ENCODE measurements at places on chromosomes 2 and 18.

- DNase-seq: no peak
These were observed 252.6 kb downstream of the RND3 start for GRCh38 chr2:150234787-150235446.

GRCh38 chr2:599601-600000 lies 77.6 kb downstream of the TMEM18 start:
- DNase-seq: no peak

DNA sequence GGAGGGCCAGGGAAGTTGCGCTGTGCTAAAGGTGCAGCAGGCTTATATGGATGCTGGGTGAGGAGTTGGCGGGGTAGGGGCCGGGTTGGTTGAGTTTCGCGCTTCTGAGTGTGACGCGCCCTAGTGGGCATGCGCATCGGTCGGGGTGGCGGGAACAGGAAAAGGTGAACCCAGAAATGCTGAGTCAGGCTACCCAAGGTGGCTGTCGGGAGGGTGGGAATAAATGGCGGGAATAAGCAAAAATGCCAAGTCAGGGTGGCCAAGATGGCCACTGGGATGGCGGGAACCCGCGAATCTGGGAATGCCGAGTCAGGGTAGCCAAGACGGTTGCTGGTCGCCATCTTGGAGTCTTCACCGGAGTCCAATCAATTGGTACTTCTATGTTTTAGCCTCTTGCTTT lies 580.0 kb downstream of the SUCLG1 start:
- DNase-seq: no peak

DNA sequence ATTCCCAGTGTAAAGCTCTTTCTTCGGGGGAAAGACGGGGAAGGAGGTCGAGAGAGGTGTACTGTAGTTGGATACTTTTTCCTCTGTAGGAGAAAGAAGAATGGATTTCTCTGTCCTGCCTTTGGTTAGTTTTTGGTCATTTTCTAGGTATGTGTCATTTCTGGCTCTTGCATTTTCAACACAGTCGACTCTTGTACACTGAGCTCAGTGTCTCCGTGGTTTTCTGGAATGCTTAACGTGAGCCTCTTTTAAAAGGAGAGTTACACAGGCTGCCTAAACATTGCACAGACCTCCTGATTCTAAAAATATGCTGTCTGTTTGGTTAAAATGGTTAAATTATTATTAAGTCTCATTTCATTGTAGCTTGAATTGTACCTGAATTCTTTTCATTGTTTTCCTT lies 21.8 kb upstream of the GLS start:
- DNase-seq: no peak

- no peak for DNase-seq
These were observed 19.4 kb downstream of the TLK1 start for GRCh38 chr2:171141320-171141719.

DNA sequence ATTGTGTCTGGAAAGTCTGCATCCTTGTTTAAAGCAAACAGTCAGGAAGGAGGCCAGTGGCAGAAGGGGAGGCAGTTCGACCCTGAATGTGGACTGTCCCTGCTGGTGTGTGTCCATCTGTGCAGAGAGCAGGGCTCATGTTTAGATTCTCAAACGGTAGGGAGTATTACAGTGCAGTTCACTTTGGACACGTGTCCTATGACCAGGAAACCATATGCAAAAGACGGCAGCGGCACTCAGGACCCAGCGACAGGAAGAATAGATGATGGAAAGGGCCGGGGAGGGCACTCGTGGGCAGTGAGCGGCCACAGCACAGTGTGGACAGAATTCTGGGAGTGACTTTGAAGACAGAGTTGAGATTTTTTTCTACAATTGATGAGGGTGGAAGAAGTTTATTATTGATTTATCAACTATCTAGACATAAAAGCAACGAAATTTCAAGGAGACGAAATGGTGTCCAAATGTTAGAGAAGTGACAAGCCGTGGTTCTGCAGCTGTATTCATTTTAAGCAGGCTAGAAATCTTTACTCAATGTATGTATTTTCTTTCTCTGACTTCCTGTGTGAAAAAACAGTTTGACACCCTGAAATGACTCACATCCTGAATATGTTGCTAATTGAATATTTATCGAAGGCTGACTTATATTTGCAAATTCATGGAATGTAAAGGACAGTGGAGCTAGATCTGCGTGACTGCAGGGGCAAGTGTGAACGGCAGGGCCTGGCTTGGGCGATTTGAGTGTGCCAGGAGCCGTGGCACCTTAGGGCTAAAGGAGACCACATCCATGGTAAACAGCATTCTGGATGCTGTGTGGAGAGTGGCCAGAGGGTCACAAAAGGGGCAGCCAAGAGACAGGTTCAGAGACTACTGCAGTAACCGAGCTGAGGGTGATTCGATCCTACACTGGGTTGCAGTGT lies 214.2 kb downstream of the PTGR3 start:
- peak; percentile 25 for DNase-seq

GRCh38 chr2:165889798-165890197 lies 63.8 kb downstream of the TTC21B start:
- no peak for DNase-seq

DNA sequence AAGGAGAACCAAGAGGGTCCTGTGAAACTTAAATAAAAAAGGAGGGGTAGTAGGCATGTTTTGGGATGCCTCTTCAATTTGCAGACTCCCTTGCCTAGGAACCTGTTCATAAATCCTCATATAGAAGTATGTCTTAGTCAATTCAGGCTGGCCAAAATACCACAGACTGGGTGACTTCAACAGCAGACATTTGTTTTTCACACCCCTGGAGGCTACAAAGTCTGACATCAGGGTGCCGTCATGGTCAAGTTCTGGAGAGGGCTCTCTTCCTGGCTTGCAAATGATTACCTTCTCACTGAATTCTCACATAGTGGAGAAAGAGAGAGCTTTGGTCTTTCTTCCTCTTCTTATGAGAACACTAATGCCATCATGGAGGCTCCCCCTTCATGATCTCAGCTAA lies 4.1 kb upstream of the TCF4 start:
- DNase-seq: no peak

- no peak for DNase-seq
These were observed 1.4 kb upstream of the ADD2 start for GRCh38 chr2:70769450-70769849.

DNA sequence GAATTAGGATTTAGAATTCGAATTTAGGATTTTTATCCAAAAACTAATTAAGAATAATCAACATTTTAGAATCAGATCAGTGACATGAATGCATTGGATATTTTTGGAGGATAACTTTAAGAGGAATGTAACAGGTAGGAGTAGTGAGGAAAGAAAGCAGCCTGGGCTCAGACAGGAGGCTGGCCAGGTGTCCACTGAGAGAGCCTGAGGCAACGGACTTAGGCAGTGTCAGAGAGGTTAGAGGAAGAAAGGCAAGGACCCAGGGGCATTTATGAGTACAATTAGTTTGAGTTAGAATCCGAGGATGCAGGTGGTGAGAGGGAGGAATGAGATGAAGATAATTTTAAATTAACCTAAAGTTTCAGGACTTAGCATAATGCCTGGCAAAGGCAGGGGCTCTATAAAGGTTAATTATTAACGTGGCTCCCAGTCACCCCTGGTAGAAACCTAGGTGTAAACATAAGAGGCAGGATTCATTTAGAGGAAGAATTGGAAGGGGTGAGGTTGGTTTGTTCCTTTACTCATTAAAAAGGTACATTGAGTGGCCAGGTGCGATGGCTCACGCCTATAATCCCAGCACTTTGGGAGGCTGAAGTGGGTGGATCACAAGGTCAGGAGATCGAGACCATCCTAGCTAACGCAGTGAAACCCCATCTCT lies 507.1 kb downstream of the TMEM182 start:
- no peak for DNase-seq

DNA sequence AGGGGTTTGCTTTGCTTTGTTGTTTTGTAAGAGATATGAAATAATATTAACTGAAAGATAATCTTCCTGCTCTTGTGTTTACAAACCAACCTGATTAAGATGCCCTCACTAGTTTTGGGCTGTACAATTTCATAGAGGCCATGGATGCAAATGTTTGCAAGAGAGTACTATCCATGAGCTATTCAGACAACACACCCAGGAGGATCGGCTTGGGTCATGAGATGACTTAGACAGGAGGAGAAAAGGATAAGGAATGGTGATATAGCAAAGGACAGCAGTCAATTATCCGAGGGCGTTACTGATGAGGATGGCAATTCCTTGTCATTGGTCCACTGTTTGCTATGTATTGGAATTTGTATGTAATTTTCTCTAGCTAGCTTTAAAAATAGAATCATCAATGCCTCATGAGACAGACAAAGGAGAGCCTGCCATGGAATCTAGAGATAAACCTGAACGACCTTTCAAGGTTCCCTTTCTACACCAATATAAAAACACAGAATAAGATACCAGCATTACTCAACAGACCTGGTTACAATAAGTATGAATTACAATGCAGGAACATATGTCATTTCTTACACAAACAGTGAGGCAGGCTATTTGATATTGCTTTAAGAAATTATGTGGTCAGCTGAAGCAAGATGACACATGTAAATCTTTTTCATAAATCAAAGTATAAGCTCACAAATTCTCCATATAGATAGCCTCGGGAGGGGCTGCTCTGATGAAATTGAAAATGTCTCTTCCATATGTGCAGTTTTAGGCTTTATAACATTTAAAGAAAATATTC lies 54.4 kb upstream of the SOS1 start:
- DNase-seq: no peak

DNA sequence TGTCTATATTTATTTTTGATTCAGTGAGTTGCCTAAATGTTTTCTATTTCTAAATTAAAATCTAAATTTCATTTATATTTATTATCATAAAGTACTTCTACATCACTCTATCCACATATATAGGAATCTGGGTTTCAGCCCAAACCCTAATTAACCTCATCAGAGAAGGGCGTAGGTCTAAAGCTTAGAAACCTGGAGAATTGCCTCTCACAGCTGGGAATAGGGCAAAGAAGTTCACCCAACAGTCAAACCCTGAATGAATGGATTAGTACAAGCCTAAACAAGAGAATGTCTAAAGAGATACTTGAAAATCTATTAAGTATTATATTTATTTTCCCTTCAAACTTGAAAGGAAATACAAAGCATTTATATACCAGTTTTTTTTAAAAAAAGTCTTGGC lies 26.2 kb downstream of the TFPI start:
- DNase-seq: no peak

DNA sequence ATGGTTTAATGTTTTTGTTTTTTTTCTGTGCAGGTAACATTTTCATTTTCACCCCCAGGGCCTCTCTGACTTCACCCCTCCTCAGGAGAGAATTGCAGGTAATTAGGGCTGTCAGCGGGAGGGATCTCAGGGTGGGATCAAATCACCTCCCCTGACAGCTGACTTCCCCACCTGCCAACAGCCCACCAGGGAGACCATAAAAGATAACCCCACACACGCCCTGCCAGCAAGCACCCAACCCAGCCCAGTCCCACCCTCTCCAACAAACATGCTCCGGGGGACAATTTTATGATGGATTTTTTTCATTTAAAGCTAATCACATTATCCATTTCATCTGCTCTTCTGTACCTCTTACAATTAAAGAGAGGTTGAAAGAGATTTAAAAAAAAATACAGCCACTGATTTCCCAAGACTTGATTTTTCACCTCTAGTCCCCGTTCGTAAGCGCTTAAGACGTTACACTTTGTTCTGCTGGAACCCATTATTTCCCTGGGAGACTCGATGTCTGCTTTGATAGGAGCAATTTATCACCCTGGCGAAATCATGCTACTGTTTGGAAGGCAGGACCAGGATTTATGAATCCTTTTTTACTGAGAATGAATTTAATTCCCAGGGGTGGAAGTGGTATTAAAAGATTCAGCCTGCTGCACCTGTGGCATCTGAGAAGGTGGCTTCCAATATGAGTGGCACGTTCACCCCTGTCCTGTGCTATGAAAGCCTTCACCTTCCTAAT lies 232.9 kb upstream of the ID2 start:
- no peak for DNase-seq

DNA sequence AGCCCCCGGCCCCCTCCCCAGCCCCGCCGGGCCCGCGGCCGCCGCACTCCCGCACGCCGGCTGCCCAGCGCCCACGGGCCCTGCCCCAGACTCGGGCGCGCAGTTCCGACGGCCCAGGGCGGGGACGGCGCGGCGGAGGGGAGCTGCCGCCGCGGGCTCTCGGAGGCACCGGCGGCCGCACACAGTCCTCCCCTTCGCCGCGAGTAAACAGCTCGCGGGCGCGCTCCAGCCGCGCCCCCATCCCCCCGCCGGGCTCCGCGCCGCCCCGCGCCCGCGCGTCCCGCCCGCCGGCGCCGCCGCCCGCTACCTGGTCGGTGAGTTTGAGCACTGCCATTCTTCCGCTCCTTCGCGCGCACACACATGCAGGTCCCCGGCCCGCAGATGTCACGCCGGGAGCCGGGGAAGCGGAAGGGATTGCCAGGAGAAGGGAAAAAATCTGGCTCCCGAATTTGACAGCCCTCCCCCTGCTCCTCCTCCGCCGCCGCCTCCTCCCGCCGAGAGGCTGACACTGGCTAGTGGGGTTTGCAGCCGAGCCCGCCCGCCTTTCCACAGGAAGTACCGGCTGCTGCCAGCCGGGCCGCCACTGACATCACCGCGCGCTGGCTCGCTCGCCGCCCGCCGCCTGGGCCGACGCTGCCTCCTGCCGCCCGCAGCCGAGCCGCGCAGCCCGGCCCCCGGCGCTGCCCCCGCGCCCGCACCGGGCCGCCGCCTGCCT lies at the start of gene ANKRD44:
Gene ANKRD44, minus strand, starts transcription at position 510 of the 715 bp plus-strand sequence. Its CDS starts 176 bp downstream, at position 334.
- DNase-seq: peak; percentile 81

DNA sequence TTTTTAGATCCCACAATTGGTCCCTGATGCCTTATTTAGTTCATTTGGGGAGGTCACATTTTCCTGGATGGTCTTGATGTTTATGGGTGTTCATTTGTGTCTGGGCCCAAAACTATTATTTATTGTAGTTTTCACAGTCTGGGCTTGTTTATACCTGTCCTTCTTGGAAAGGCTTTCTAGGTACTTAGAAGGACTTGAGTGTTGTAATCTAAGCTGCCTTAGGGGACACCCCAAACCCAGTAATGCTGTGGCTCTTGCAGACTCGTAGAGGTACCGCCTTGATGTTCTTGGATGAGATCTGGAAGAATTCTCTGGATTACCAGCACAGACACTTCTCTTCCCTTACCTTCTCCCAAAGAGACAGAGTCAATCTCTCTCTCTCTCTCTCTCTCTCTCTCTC lies 25.0 kb upstream of the ITSN2 start:
- no peak for DNase-seq

- DNase-seq: no peak
These were observed 387.6 kb downstream of the FIGN start for GRCh38 chr2:163347982-163348856.

GRCh38 chr18:9353596-9353995 lies 19.0 kb downstream of the TWSG1 start:
- DNase-seq: no peak

Measured in SW 1271 (cell line).